NCI-H1417 treated with DMSO at 0.1 percent for 48 hours (cell line): ENCODE measurements at places on chromosomes 6 and 20.

GRCh38 chr6:152295346-152295745 is 341.8 kb downstream of the SYNE1 start:
- no peak for DNase-seq

DNA sequence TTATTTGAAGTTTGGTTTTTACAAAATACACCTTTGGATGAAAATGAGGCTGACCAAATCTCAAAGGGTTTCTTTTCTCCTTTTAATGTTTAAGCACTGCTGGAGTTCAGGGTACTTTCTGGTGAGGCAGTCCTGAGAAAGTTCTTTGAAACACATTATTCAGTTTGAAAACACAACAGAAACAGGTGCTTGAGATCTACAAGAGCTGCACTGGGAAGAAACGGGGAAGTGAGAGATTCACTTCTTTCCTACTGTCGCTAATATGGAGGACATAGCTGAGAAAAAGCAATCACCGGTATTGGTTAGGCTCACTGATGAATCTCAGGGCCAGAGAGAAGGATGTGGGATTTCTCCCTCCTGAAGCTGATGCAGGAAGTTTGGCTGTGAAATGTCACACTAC is 22.9 kb upstream of the TMEM170B start:
- DNase-seq: no peak

DNA sequence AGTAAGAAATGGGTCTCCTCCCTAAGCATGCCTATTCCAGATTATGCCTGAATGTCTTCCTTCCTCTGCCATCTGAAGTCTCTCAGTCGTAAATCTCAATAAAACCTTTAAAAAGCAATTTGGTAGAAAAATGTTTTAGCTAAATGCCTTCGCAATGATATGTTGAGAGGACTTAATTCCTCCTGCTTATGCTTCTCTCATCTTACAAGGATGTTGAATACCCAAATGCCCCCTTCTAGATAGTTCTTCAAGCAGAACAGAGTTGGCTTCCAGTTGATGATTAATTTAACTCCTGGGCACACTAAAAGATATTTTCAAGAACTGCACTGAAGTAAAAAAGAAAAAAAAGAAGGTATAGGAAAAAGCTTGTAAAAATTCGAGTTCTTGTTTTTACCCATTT is 275.0 kb upstream of the SPTLC3 start:
- no peak for DNase-seq

GRCh38 chr20:10716855-10717254 is 43.1 kb upstream of the JAG1 start:
- DNase-seq: no peak

DNA sequence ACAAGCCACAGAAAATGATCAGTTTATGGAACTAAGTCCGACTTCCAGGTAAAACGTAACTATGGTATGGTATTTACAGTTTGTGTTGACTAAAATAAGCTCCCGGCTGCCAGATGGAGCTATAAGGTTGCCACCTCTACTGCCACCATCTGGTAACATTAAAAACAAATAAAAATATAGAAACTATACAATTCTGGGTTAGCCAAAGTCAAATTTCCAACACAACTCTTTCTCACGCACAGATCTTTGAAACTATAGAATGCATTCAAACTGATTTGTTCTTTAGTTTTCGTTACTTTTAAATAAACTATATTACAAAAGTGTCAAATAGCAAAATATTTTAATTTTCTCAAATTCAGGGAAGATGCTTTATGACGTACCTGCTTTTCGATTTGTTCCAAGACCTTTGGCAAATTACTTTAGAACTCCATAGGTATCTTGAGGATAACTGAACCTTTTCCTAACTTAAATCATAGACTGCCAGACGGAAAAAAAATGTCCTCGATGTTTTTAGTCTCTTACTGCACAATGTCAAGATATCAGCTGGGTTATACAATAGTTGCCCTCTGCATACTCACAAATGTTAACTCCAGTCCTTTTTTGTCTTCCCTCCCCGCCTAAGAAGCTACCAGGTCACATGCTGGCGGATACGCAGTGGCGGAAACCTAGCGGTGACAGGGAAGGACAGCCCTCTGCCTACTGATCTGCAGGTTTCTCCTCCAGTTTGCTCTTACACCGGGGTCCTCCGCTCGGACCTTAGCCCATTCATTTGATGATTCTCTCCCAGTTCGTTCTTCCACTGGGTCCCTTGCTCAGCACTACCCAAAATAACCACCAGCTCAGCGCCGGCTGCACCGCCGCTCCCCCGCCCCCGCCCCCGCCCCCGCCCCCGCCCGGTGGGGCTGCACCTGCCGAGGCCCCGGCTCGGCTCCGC is 888 bp downstream of the SLC17A5 start:
- no peak for DNase-seq

GRCh38 chr6:13865141-13865540 is 50.8 kb upstream of the MCUR1 start:
- no peak for DNase-seq

- no peak for DNase-seq
These were observed 180.1 kb upstream of the CST7 start for GRCh38 chr20:24768713-24769601.

- no peak for DNase-seq
These were observed 5.4 kb downstream of the DSE start for GRCh38 chr6:116376149-116376548.

- no peak for DNase-seq
These were observed 36.5 kb downstream of the LRRC1 start for GRCh38 chr6:53831081-53831869.

- no peak for DNase-seq
These were observed 849.9 kb upstream of the EYS start for GRCh38 chr6:66556936-66557335.

DNA sequence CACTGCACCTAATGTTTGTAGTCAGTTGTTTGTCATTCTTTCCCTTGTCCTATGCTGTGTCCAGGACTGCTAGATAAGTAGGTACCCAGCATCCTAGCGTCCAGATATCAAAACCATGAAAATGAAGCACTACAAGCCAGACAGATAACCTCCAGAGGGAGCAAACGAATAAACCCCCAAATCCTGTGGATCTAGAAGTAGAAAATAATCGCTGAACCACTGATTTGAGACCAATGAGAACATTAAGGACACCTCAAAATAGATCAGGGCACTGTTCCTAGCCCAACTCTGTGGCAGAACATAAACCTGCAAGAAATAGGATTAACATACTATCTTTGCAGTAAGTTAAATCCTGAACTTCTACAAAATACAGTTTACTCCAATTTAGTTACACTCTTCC is 1.1 kb upstream of the KLHL32 start:
- DNase-seq: no peak

DNA sequence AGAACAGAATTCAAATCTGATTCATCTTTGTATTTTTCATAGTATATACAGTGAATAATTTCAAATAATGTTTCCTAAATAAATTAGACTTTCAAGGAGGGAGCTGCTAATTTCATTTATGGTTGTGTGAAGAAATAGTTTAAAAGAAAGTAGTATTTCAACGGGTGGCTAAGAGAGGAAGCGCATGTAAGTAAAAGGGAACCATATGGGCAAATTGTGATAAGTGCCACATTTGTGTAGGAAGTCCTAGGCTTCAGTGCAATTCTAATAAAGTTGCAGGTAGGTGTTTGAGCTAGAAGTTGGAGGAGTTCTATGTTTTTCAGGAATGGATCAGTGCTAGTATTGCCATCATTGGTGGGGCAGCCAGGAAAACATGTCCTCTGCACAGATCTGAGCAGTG is 178.8 kb upstream of the PRDM1 start:
- DNase-seq: no peak

- DNase-seq: no peak
These were observed 26.2 kb downstream of the TTBK1 start for GRCh38 chr6:43269273-43270007.

- no peak for DNase-seq
These were observed 17.4 kb downstream of the MYLK4 start for GRCh38 chr6:2733324-2733723.

DNA sequence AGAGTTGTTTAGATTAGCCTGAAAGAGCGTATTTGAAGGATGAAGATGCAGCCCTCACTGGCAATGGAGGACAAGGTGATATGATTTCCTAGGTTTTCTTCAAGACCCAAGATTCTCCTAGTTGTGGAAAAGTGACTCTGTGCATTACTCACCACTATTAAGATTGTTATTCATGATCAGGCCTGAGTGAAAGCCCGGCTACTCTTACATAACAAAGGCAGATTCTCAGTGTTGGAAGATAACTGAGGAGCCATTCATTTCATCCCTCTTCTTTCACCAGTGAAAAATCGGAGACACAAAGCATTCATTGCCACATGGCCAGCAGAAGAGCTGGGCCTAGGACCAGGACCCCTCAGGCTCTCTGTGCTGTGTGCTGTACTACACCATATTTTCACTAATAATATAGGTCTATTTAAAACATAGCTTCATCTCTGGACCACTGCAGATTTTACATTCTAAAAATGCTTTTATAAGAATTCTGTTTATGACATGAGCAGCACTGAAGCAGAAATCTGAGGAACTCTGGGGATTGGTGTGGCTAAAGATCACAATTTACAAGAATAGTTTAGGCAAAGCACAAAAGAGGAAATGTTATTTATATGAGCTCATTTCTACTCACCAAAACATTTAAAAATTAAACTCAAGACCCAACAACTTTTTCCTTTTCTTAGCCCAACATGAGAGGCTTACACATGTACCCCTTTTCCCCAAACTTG is 181.9 kb upstream of the CCN2 start:
- DNase-seq: no peak

DNA sequence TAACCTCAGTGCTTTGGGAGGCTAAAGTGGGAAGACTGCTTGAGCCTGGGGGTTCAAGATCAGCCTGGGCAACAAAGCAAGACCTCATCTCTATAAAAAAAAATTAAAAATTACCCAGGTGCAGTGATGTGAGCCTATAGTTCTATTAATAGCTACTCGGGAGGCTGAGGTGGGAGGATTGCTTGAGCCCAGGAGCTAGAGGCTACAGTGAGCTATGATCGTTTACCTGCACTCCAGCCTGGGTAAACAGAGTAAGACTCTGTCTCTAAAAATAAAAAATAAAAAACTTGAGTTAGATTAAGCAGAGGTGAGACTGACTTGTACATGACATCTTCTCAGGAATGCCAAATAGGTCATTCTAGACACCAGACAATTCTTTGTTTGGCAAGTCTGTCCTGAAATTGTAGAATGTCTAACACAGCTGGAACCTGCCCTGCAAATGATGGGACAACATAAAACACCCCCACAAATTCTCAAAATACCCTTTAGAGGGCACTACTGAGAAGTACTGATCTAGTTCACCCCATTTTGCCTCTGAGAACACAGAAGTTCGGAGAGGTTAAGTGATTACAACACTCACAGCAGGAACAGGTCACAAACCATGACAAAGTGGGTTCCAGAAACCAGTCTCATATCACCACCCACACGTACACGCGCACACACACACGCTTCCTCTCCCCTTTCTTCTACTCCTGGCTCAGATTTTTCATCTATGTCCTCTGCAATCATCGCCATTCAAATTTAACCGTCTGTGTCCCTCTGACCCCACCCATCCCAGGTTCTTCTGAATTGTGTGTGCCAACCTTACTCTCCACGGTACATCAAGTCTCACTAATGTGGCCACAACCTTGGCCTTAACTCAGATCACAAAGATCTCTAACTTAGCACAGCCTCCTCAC is 38.3 kb downstream of the ARHGAP18 start:
- DNase-seq: no peak

DNA sequence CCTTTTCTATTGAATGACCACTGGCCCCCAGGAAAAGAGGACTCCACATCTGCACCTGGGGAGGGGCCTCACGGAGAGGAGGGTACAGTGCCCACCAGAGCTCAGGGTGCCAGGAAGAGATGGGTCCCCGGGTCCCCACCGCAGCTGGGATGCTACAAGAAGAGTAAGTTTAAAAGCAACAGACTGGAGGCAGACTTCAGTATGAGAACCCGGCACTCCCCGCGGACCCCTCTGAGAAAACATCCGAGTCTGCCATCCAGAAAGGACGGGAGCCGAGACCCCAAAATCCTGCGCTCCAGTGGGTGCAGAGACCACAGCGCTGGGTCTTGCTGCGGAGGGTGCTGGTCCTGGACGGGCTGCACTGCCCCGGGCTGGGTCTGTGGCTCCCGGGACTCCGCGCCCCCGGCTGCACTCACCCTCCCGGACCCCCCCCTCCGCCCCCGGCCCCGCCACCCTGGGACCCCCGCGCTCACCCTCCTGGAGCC is 350 bp downstream of the HELZ2 start:
- no peak for DNase-seq

- no peak for DNase-seq
These were observed 223.2 kb upstream of the ECI2 start for GRCh38 chr6:4358414-4359107.

DNA sequence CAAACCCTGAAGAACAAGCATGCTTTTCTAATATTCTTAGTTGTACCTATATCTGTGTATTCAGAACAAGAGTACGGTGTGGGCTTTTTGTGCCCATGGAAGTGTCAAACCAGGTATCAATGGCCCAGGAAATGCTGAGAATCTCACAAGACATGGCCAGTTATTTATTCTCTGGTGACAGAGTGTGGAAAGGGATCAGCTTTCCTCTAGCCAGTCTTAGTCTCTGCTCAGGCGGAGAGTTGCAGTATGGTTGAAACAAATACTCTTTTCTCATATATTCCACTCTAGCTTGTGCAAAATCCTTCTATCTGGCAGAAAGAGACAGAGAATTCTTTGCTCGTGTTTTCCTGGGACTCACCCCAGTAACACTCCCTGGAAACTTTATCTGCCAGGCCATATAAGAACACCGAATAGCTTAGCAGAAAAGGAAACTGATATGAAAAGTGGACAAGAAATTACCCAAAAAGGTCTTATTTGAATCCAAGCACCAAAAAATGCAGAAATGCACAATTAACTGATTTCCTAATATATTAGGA is 173.3 kb upstream of the RSPO3 start:
- no peak for DNase-seq
